ENCODE measurements at places on chromosomes 2 and 18.

DNA sequence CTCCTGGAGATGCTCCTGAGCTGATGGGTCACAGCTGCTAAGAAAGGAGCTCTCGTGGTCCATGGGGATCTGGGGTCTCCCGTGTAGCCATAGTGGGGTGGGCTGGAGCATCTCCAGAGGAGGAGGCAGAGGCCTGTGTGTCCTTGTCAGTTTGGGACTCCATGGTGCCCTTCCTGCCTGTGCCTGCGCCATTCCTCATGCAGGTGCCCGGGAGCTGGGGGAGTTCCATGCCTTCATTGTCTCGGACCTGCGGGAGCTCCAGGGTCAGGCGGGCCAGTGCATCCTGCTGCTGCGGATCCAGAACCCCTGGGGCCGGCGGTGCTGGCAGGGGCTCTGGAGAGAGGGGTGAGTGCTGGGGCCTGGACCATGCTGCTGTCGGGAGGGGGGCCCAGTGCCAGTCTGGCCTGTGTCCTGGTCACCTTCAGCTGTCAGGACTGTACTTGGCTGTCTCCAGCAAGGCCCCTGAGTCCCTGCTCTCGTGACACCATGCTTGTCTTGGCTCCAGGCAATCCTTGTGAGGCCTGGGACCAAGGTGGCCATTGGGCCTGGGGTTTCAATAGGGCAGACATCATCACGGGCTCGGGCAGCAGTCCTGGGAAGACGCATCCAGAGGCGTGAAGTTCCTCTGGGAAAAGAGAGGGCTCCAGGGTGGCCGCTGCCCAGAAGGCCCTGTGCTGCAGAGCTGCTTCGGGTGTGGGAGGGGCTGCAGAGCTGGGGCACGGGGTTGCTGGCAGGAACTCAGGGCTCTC, 7.3 kb downstream of the CAPN10 start:
- no peak for DNase-seq

DNA sequence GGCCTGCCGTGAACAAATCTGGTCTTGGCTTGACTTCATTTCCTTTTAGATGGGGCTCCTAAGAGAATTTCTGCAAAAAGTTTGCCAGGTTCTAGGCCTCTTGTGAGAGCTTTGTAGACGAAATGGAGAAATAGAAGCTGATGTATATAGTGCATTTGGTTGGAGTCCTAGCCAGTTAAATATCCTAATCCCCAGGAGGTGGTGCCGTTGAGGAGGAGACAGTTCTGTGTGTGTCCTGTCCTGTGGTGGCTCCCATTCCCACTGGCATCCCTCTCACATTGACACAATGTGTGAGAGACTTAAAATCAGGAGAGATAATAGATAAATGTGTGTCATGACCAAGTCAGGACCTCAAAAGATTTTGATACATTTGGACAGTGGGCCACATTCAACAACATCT, 34.6 kb upstream of the DNER start:
- no peak for DNase-seq

- DNase-seq = no peak
Observed at GRCh38 chr2:113218283-113219091, 44.7 kb downstream of the PSD4 start.

DNA sequence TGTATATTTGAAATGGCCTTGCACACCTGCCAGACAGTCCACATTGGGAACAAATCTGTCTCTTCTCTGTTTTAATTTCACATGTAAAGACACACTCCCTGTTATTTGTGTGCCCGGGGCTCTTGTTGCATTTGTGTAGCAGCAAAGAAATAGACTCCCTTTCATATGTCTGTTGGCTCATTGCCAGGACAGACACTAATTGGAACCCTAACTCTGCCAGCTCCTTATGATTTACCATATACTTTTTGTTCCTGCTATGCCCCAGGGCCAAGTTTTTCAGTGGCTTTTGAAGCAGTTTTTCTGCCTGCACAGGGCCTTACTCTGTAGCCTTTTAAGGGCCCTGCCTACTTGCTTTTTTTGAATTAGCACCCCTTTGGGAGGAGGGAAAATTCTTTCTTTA, 396.9 kb downstream of the DLGAP1 start:
- no peak for DNase-seq

DNA sequence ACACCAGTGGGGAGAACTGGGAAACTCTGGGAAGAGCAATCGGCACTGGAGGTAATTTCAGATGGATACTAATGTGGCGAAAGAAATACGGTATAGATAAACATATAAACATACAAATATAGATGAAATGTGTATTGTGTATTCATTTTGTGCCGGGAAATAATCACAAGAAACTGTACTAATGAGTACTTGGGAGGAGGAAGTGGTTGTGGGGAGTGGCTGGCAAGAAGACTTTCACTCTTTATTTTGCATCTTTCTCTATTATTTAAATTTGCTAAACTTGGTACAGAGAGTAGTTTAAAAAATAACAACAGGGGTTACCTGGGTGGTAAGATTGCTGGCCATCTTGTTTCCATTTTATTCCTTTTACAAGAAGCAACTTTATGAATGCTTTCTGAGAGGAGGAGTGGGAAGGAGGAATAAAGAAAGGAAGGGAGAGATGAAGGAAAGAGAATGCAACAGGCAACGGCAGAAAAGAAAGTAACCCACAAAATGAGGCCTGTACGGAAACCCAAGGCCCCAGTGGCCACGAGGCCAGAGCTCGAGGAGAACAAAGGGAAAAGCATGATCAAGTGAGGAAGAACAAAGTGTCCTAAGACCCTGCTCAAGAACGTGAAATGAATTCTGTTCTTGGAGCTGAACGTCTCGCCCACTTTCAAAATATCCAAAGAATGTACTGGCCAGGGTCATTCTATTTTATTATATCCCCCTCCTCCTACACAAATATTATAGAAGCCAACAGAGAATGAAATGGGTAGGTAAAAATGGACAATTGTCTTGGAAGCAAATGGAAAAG, 45.2 kb downstream of the FAM178B start:
- no peak for DNase-seq

Data from DMS79 (cell line).